ENCODE measurements at places on chromosomes 6 and 20.

DNA sequence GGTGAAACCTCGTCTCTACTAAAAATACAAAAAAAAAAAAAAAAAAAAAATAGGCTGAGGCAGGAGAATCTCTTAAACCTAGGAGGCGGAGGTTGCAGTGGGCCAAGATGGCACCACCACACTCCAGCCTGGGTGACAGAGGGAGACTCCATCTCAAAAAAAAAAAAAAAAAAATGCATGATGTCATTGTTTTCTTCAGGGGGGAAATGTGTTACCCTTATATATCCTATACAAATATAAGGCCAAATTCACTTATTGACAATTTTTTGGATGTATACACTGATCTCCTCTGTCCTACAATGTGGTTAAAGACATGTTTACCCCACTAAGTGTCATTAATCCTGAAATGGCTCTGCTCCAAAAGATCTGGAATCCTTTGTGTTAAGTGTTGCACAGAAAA lies 73.1 kb downstream of the TPBG start:
- no peak for DNase-seq

DNA sequence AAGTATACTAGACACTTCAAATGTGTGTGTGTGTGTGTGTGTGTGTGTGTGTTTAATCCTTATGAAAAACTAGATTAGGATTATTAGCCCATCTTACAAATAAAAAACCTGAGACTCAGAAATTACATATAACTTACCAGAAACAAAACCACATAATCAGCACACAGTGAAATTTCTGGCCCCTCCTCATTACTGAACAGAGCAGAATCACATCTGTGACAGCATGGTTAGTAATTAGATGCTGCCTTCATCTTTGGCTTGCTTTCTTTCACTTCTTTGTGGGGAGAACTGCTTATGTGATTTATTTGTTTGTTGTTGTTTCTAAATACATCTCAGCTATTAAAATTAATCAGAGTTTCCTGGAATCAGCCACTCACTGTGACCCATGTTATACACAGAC lies 267.1 kb downstream of the TENT5A start:
- no peak for DNase-seq

- DNase-seq = no peak
Measured at GRCh38 chr6:42748203-42748898, 2.4 kb upstream of the TBCC start.

GRCh38 chr20:33790566-33790965 lies 20.6 kb upstream of the CHMP4B start:
- no peak for DNase-seq

DNA sequence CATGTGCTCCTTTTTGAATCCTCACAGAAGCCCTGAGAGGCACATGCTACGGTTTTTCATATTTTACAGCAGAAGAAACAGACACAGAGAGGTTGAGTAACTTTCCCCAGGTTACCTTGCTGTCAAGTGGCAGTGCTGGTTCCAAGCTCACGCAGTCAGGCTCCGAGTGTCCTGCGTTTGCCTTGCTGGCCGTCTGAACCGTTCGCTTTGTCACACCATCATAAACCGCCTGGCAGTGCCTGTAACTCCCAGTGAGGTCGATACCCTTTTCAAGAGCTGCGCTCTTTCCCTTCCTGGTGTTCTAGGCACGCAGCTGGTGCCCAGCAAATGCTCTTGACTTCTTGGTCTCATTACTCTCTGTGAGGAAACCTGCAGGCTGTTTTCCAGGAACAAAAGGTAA lies 31.3 kb upstream of the KCNG1 start:
- no peak for DNase-seq

- no peak for DNase-seq
Measured at GRCh38 chr20:60095456-60095855, 137.2 kb downstream of the CDH26 start.

- DNase-seq = no peak
Measured at GRCh38 chr6:67160820-67161219, 1453.8 kb upstream of the EYS start.

GRCh38 chr6:134217798-134218140 lies 100.1 kb downstream of the SGK1 start:
- no peak for DNase-seq

DNA sequence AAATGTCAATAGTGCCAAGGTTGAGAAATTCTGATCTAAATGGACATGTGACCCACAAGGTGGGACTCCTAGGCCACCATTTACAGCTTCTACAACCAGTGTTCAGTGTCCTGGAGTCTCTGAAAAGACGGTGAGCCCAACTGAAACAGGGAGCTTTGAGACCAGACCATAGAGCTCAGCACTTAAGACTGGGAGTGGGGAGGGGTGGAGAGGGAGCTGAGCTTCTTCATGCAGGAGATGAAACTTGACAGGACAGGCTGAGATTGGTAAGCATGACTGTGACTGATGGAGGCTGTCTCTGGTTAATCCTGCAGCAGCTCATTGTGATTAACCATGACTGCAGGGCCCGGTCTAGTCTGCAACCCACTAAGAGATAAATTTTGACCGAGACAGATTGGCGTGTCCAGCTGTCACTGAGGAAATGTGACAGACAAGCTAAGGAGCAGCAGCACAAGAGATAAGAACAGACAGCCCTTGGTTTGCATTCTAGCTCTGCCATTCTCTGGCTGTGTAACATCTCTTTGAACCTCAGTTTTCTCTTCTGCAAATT lies 1.4 kb upstream of the AAR2 start:
- DNase-seq = no peak

DNA sequence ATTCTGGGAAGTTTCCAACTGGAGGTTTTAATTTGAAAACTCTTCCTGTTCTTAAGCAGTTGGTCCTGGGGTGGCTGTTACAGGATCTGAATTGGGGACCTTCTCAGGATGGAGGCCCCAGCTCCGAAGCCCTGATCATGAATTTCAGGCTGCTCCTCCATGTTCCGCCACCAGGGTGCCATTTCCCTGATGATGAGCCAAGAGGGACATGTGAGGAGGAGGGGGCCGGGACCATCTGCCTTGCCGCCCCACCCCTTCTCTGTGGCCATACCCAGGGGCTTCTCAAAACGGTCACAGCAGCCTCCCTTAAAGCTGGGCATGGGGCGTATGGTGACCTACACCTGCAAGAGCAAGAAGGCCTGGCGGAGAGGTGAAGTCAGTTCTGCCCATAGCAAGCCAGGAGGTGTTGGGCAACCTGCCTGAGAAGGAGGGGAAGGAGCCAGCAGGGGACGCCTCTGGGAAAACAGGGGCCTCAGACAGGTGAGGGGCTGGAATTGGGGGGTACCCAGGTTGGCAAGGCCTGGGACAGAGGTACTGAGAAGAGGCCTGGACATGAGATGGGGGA lies 3.6 kb upstream of the BAK1 start:
- DNase-seq = no peak

DNA sequence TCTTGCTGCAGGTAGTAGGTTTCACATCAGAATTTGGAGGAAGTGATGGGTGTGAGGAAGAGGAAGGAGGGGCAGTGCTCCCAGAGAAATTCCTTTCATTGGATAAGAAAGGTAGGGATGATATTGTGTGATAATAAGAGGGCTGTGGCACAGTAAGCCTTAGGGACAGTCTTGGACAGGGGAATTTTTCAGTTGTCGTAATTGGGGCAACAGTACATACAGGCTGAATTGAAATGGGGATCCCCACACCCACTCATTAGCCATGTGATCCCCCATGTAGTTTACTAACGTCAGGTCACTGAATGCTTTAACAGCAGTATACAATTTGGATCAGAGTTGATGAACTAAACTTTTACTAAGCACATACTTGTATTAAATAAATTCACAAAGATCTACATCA lies 79.4 kb downstream of the FOXO3 start:
- no peak for DNase-seq
